Endothelial cell (in vitro differentiated cells): ENCODE measurements at places on chromosomes 3 and 15.

DNA sequence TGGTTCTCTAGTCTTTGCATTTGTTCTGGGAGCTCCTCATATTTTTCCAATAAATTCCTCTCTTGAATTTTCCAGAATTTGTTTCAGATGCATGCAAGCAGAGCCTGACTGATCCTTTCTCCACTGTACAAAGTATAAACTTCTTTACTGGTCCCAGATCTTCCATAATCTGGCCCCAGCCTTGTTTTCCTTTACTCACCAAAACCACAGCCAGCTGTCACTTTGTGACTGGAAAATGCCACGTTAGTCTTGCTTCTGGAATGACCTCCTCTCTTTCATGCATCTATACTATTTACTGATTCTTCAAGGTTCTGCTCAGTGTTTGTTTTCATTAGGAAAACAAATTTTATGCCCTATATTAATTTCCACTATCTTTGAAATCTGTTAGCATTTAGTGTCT, 60.4 kb upstream of the SPPL2A start:
- no peak for DNase-seq

DNA sequence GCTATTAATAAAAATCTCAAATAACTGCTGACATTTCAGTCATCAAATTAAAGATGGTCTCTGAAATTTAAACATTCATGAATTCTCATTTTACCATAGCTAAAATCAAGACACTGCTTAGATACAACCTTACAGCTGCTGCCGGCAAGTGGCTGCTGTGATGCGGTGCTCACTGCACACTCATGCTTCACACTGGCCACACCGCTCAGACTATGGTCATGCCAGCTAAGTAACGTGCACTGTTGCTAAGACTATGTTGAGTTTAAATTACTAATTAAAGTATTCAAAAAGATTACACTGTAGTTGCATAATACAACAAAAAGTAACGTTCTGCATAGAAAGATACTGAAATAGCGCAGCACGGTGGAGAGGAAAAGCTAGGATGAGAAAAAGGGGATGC, 12.1 kb downstream of the ATP13A3 start:
- DNase-seq: no peak

DNA sequence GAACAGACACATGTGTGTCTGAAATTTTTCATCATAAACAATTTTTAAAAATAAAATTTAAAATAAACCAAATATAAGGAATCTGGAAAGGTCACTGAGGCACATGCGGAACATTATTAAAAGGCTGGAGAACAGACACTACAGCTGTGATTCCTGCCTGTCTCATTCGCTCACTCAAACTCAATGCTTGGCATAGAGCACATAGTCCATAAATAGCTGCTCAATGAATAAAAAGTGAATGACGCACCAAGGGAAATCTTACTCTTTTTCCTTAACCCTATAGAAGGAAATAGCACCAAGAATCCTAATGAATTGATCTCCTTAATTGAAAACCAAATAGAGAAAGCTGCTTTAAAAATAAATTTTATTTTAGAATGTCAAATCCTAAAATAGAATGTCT, 98.4 kb downstream of the FSIP1 start:
- no peak for DNase-seq

DNA sequence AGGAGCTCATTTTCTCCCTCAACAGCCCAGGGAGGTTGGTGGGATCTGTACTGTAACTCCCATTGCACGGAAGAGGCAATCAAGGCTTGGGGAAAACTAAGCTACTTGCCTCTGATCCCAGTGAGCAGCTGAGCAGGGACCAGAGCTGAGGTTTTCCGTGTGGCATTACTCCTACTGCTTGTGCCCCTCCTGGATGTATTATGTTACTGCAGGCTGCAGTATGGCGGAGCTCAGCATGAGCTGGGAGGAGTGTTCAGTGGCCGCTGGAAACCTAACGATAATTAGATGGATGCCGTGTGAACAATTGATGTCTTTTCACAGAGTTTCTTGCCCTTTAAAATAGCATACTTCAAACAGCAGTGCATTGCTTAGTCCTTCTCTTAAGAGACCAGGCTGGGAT, 2.0 kb upstream of the TPRG1 start:
- no peak for DNase-seq

DNA sequence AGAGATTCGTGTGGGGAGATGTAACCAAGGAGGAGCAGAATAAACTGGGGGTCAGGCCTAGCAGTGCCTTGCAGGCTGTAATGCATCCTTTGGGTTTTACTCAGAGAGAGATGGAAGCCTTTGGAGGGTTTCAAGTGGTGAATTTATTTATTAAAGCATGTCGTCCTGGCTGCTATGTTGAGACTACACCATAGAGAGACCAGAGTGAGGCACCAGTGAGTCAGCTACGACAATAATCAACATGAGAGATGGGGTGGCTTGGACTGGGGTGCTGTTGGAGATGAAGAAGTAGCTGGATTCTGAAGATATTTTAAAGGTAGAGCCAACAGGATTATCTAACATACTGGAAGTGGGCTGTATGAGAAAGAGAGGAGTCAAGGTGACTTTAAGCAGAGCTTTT, 335.3 kb upstream of the ARHGEF26 start:
- DNase-seq: no peak

DNA sequence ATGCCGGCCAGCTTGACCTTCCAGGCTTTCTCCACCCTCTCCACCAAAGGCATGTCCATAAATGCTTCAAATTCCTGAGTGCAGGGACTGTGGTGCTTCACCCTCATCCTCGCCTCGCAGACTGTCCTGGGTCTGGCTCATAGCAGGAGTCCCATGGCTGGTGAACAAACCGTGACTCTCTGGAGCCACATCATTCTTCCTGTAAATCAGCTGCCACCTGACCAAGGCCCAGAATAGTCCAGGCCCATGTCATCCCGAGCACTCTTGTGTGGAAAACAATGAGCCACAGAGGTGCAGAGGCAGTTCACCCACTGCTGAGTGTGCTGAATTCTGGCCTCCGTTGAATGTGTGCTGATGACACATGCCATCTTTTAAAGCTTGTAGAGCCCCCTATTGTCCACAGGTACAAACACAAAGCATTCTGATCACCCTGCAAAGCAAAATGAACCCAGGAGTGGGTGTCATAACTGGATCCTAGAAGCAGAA, 68.6 kb downstream of the ABHD5 start:
- DNase-seq: no peak

DNA sequence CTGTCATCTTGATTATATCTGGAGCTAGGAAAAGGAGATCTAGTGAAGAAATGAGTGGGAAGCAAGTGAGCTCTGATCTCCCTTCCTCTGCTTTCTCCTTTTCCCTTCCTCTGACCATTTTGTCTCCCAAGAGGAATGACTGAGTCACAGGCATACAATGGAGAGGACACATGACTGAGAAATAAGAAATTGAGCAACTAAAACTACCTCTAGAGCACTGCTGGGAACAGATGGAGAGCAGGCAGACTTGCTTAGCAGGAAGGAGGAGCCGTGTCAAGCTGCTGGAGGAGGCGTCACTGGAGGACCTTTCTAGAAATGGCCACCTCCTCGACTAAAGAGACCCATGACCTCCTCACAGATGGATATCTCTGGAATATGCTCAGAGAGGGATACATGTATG, 66.9 kb upstream of the MYO5C start:
- DNase-seq: no peak

DNA sequence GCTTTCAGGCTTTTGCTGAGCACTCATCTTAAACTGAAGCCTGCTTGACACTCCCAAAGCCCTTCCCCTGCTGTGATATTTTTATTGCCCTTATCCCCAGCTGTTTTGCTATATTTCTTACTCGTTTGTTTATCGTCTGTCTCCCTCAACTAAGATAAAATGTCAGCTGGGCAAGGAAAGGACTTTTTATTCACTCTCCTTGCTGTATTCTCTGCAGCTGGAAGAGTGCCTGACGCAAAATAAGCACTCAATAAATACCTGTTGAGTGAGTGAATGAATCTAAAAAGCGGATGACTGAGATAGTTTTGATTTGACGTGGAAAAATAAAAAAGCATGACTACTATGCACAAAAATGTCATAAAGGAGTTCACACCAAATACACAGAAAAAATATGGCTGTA, 84.8 kb upstream of the POMGNT2 start:
- DNase-seq: no peak

GRCh38 chr3:123036352-123037014, 8.9 kb upstream of the SEMA5B start:
- no peak for DNase-seq

GRCh38 chr15:68431037-68431791, 749 bp downstream of the ITGA11 start:
- DNase-seq: peak; percentile 15

GRCh38 chr3:135218304-135218703, 423.2 kb downstream of the EPHB1 start:
- DNase-seq: no peak

GRCh38 chr15:41860049-41860828, 21.6 kb downstream of the PLA2G4B start:
- no peak for DNase-seq

- DNase-seq: no peak
Observed at GRCh38 chr3:40267937-40268724, 41.4 kb upstream of the EIF1B start.

- no peak for DNase-seq
Observed at GRCh38 chr3:194160158-194160557, 24.2 kb downstream of the HES1 start.

DNA sequence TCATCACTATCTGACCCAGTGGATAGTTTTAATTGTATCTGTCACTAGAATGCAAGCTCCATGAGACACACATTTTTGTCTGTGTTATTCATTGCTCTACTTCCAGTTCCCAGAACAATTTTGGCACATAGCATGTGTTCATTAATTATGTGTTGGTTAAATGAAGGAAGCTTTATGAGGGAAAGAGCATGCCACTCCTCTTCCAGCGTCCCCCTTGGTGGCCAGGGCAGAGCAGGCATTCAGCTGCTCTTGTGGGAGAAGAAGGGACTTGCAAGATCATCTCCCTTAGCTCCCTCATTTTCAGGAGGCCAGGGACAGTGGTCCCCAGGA, 489 bp upstream of the GALNT15 start:
- DNase-seq: no peak

DNA sequence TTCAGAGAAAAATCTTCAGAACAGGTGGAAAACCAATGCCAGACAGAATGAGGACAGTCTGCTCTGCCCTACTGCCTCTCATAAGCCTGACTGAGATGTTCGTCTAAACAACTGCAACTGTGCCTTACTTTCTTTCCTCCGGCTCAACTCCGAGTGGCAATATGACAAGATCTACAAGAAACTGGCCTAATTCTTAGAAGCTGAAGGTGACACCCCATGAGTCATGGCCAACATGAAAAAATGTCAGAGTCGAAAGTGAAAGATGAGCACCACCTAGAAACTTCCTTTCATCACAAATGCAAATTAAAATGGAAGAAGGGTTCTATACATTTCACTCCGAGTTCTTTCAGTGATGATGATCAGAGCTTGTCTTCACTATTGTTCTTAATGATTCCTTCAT, 12.9 kb downstream of the PCYT1A start:
- DNase-seq: no peak

DNA sequence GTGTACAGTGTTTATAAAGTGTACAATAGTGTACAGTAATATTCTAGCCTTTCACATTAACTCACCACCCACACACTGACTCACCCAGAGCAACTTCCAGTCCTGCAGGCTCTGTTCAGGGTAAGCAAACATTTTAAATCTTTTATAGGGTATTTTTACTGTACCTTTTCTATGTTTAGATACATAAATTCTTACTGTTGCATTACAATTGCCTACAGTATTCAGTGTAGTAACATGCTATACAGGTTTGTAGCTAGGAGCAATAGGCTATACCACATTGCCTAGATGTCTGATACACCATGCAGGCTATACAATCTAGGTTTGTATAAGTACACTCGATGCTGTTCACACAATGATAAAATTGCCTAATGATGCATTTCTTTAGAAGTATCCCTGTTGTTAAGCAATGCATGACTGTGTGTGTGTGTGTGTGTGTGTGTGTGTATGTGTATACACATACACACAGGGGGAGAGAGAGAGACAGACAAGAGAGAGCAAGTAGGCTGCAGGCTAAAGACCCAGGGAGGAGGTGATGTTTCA, 72.5 kb upstream of the PRR23C start:
- no peak for DNase-seq

DNA sequence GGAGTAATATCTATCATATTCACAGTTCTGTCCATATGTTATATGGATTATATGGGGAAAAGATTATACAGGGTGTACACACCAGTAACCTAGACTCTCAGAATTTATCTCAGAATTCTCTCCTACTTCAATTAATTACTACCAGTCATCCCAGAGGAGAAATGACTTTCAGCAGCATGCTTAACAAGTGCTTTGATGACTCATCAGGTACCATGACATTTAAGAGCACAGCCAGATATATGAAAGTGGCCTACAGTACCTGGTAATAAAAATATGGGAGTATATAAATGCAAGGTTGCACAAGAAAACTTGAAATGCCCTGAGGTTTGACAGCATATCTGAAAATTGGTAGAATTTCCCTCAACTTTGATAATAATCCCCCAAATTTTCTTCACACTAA, 1273.0 kb downstream of the OTOL1 start:
- DNase-seq: no peak

DNA sequence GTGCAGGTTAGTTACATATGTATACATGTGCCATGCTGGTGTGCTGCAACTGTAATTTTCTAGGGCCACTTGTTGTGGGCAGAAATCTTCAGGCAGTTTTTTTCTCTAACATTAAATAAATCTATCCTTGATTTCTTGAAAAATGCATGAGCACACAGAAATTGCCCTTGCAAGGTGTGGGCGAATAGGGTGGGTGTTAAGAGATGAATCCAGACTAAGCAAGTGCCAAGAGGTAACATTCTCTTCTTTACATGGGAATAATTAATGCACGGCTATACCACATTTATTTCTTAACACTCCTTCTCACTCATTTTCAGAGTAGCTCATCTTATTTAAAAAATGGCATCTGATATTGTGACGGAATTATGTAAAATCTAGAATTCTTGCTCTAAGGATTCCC, 719.6 kb downstream of the AGBL1 start:
- no peak for DNase-seq
